Globus pallidus (tissue), 1 donor: ENCODE measurements at places on chromosomes 5 and 9.

- no peak for DNase-seq
Measured at GRCh38 chr5:101431201-101431600, 528.1 kb upstream of the ST8SIA4 start.

DNA sequence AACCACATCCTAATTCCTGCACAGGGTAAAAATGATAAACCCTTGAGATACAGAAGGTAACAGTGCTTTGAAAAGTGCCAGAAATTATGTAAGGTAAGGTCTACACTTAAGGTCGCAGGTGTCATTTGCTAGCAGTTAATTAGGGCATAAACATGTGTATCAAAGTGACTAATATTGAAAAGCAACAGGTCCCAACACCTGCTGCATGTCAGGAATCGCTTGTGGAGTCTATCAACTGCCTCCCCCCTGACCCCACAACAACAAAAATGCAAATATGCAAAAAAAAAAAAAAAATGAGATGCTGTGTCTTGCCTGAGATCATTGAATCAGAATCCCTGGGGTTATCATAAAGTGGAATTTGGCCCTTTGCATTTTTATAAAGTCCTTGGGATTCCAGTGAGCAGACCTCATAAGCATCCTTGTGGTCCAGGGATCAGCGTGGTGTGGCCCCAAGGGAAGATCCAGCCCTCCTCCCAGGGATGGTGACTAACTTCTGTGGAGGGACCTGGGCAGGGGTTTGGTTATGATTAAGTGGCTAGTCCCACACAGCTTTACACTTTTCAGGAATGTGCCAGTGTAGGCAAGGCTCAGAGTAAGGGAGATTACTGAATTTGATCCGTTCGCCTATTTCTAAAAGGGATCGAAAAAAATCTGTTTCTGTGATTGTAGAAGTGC, 92.5 kb upstream of the TNFSF8 start:
- DNase-seq: no peak

DNA sequence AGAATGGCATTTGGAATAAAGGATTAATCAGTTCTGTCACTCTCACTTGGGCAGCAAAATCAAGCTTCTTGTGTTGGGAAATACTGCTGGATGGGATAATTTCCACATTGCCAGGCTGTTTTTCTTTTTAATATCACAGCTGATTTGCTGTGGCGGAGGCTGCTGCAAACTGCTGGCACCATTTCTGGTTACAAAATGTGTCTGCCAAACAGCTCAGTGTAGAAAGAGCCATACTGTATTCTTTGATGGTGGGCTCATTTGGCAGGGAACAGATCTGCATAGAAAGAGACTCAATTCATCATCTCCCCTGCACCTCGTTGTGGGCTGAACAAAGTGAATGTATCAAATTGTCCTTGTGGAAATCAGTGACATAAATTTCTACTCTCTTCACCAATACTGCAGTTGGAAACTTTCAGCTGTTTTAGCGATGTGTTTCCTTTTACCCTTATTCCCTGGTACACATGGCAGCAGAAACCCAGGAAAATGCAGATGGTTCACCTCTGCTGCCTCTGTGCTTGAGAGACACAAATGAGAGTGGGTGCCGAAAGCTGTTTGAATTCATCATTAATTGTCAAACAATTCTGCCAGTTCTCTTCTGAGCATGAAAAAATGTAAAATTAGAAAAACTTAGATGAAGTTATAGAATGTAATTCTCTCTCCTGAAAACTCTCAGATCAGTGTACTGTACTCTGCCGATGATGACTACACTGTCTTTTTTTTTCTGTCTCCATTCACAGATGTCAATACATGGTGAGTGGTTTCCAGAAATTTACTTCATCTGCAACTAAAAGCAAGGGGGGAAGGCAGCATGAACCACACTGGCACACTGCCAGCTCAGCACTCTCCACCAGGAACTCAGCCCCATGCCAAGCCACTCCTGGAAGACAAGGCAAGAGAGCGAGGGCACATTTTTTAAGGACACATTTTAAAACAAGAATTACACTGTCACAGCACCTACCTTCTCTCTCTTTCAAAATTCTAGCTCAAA, 75.0 kb downstream of the HMHB1 start:
- peak; percentile 59 for DNase-seq

GRCh38 chr9:113559834-113560800, 96.6 kb downstream of the RGS3 start:
- no peak for DNase-seq

DNA sequence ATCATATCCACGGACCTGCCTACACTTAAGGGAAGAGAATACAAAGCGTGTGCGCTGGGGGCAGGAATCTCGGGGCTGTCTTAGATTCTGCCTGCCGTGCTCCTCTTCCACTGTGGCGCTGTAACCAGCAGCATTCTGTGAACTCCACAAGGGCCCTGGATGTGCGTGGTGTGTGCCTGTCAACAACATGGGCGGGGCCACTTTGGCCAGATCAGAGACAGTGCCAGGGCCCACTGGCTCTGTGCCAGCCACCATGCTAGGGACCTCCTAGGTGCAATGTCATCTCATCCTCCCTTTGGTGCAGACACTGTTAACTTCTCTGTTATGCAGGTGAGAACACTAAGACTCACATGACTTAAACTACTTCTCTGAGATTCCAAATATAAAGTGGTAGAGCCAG, 113.7 kb downstream of the COL23A1 start:
- no peak for DNase-seq

GRCh38 chr5:11009576-11009975, 248.5 kb upstream of the DAP start:
- DNase-seq: no peak

DNA sequence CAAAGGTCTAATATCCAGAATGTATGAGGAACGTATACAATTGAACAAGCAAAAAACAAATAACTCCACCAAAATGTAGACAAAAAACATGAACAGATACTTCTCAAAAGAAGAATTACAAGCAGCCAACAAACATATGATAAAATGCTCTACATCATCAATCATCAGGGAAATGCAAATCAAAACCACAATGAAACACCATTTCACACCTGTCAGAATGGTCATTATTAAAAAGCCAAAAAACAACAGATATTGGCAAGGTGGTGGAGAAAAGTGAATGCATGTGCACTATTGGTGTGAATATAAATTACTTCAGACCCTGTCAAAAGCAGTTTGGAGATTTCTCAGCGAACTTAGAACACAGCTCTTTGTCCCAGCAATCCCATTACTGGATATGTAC, 313.8 kb downstream of the ARRDC3 start:
- no peak for DNase-seq

DNA sequence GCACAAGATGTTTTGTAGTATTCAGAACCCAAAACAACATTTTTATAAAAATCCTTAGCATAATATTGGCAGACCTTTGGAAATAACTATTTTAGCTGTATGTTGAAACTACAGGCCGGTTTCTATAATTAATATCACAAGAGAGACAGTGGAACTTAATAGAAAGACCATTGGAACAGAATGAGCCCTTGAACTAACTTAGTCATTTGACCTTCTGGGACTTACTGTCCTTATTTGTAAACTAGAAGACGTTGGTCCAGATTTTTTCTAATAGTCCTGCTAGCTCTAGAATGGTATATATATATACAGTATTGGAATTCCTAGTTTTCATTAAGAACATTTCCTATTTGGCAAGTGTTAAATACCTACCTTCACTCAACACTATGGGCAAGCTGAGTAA, 69.5 kb upstream of the ALDH1A1 start:
- no peak for DNase-seq

DNA sequence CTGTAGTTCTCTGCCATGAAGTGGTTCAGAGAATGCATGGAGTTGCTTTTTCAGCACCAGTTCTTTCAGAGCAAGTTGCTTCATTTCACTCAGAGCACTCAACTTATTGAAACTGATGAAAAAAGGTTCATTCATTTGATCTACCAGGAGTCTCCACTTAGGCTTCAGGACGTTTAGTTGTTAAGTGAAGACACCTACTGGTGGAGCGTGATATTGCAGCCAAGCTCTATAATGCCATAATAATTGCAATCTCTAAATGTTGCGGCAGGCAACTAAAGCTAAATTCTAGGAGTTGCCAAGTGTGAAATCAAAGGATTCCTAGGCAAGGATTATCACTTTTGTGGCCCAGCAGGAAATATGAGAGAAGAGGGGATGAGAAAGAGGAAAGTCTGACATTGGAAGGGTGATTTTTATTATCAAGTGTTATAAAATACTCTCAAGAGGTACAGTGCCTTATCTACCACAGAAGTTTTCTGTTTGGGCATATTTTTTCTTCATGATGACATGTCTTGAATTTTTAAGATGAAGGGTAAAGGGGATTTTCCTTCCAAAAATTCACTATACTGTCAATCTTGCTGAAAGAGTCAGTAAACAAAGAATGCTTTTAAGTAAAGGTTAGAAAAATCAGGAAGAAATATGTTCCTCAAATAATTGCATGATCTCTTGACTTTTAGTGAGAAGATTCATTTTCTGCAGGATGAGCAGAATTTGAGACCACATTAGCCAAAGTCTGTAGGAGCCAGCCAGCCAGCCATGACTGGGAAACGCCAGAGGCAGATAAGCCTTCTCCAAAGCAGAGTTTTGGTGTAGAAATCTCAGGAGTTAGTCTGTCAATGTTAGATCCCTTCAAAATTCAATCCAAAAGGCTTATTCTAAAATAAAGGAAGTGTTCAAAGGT, 83.4 kb downstream of the SH3PXD2B start:
- no peak for DNase-seq

GRCh38 chr5:90020575-90021538, 388.7 kb downstream of the CETN3 start:
- peak; percentile 47 for DNase-seq

DNA sequence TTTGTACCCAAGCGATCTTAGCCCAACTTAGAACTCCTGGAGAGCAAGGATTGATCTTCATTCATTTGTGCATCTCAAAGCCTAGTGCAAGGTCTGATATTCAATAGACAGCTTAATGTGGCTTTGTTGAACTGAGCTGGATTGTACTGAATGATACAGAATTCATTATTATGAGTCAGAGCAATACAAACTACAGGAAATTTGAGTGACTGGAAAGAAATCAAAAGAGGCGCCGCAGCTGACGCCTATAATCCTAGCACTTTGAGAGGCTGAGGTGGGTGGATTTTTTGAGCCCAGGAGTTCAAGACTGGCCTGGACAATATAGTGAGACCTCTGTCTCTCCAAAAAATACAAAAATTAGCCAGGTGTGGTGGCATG, 58.6 kb downstream of the ENC1 start:
- no peak for DNase-seq

GRCh38 chr5:122022966-122023365, 55.1 kb downstream of the LOX start:
- DNase-seq: no peak

- DNase-seq: no peak
Measured at GRCh38 chr5:144711172-144711571, 540.5 kb downstream of the KCTD16 start.

GRCh38 chr9:110357505-110357904, 19.8 kb upstream of the TXNDC8 start:
- no peak for DNase-seq
